Stimulated activated CD8-positive, alpha-beta memory T cell treated with anti-CD3 and anti-CD28 coated beads, Interleukin-4, amount 100 ng/mL, for 48 hours (primary cell): ENCODE measurements at places on chromosomes 12 and 14.

- DNase-seq: no peak
Measured at GRCh38 chr12:16329594-16329993, 17.9 kb upstream of the MGST1 start.

DNA sequence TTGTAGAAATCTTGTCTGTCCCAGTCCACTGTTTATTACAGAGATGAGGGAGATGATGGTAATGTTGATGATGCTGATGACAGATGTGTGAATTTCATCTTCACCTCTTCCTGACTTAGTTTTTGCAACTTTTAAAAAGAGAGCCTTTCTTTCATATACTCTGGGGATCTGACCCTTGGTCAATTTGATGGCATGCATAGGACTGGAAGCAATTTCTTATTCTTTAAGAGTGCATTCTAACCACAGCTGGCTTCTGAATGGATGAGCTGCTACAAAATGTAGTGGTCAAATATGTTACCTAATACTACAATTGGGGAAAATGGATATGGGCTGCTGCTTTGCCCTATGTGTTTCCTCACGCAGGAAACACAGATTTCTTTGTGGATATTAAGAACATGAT, 80.8 kb downstream of the MYRFL start:
- DNase-seq: no peak

- DNase-seq: no peak
Measured at GRCh38 chr14:99667821-99668220, 16.3 kb upstream of the CYP46A1 start.

DNA sequence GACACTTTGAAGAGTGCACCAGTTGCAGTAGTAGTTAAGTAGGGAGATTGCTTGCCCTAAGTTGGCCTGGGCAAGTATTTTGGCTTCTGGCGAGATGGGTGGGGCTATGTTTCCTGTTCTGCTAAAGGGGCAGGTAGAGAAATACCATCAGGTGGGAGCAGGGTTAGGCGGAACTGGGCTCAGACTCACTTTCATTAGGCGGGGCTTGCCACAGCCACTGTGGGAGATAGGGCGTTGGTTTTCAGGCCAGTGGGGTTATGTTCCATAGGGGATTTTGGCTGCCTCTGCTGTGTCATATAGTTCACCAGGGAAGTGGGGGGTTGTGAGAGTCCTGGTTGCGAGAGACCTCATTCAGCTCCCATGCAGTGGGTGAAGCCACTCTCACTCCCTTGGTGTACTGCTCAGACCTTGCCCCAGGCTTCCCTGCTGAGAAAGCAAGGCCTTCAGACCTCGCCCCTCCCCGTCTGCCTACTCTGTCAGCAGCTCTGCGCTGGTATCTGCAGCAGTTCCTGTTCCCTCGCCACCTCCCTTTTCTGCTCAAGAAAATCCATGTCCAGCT, 43.3 kb downstream of the AEBP2 start:
- DNase-seq: peak; percentile 75

DNA sequence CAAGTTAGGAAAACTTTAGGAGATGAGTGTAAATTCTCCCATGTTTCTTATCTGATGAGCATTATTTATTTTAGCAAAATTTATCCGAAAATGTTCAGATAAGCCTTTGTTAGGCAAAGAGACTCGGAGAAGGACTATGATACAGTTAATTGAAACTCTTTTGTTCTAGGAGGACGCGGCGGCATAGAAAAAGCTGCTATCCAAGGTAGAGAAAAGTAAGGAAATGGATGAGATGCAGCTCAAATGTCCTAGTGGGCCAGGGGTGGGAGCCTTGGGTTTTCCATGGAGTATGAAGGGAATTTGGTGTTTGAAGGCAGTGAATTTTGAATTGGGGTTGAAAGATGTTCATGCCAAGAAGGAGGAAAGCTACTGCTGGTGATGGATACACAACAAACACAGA, 1504.5 kb downstream of the AACS start:
- DNase-seq: no peak

- no peak for DNase-seq
Measured at GRCh38 chr14:56138928-56139327, 20.7 kb downstream of the PELI2 start.

DNA sequence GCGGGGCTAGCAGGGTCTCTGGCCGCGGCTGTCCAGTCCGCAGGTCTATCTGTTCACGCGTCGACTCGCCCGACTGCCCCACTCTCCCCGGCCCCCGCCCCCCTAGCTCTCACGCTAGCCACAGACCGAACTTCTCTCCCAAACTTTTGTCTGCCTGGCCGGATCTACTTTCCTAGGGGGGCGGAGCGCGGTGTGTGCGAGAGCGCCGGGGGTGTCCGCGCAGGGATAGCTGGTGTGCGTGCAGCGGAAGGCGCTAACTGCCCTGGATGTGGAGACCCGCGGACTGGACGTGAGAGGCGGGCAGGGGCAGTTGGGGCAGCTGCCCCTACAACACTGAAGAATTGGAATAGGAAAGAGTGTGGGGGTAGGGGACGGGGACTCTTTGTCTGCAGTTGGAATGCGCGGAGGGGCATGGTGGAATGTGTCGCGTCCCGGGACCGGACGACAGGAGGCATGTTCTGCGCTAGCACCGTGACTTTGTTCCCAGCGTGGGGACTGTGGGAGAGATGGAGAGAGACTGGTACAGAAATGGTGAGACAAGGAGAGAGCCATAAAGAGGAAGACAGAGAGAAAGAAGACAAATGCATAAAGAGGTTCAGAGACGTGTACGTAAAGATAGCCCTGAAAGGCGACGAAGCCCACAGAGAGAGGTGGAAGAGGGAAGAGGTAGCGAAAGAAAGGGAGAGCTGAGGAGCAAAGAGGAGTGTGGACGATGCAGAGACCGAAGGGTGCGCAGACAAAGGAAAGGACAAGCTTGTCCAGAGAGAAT, at the start of gene AJUBA:
AJUBA (minus strand) TSS at position 75 of the 769 bp plus-strand sequence. CDS start 285 bp downstream, outside the sequence.
- peak; percentile 83 for DNase-seq

GRCh38 chr14:95374239-95374997, 54.7 kb upstream of the CLMN start:
- DNase-seq: no peak

GRCh38 chr14:75333606-75334548, 55.2 kb downstream of the FOS start:
- peak; percentile 58 for DNase-seq

DNA sequence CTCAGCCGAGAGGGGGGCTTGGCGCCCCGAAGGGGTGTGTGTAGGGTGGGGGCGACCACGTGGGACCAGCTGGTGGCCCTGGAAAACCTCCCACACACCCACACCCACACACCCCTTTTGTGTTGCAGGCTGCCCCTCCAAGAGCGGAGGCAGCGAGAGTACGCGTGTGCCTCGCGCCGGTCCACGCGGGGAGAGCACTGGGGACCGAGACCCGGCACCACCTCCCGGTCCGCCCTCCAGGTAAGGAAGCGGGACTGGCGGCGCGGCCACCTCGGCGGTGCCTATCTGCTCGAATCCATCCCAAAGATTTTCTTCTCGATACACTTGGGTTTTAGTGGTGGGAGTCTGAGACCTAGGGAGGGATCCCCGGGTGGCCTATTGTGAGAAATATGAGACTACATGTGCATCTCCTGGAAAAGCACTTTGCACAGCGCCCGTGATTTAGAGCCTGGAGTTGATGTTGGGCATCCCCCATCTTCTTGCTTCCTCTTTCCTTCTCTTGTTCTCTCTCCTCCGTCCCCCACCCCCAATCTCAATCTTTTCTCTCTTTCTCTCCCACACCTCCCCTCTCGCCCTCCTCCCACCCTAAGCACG, 393 bp downstream of the SYT1 start:
- DNase-seq: no peak

DNA sequence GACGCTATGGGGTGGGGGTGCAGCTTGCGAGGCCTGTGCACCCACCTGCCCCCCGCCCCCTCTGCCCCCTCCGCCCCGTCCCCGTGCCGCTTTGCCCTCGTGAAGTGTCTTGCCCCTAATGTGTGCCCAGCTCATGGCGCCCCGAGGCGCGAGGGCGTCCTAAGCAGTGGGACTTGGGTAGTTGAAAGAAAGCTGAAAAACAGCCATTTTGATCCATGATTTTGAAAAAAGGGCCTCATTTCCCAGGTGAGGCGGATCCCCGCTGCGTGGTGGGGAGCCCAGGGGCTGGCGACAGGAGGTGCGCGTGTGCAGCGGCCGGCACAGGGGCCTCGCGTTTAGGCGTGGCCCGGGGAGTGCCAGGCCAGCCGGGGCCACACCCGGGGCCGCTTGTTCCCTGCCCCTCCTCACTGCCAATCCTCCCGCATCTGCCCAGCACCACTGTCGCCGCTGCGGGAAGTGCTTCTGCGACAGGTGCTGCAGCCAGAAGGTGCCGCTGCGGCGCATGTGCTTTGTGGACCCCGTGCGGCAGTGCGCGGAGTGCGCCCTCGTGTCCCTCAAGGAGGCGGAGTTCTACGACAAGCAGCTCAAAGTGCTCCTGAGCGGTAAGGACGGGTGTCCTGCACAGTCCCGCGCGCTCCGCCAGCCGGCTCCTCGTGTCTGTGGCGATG, 11.8 kb downstream of the ZFYVE21 start:
- no peak for DNase-seq

GRCh38 chr12:21296751-21297406, 37.8 kb downstream of the SLCO1A2 start:
- DNase-seq: no peak

- DNase-seq: no peak
Measured at GRCh38 chr14:75372260-75372659, 55.6 kb upstream of the JDP2 start.

GRCh38 chr14:66955159-66955558, 234.1 kb upstream of the GARIN2 start:
- DNase-seq: no peak

GRCh38 chr12:13390381-13390861, 193.9 kb downstream of the EMP1 start:
- no peak for DNase-seq

- DNase-seq: no peak
Measured at GRCh38 chr14:57495416-57495815, 1.8 kb upstream of the CCDC198 start.

DNA sequence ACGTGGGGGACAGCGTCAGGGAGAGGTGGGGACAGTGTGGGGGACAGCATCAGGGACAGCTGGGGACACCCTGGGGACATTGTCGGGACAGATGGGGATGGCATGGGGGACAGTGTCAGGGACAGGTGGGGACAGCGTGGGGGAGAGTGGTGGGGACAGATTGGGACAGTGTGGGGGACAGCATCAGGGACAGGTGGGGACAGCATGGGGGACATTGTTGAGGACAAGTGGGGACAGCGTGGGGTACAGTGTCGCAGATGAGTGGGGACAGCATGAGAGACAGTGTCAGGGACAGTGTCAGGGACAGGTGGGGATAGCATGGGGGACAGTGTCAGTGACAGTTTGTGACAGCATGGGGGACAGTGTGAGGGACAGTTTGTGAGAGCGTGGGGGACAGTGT, 240.9 kb downstream of the TMEM121 start:
- no peak for DNase-seq

DNA sequence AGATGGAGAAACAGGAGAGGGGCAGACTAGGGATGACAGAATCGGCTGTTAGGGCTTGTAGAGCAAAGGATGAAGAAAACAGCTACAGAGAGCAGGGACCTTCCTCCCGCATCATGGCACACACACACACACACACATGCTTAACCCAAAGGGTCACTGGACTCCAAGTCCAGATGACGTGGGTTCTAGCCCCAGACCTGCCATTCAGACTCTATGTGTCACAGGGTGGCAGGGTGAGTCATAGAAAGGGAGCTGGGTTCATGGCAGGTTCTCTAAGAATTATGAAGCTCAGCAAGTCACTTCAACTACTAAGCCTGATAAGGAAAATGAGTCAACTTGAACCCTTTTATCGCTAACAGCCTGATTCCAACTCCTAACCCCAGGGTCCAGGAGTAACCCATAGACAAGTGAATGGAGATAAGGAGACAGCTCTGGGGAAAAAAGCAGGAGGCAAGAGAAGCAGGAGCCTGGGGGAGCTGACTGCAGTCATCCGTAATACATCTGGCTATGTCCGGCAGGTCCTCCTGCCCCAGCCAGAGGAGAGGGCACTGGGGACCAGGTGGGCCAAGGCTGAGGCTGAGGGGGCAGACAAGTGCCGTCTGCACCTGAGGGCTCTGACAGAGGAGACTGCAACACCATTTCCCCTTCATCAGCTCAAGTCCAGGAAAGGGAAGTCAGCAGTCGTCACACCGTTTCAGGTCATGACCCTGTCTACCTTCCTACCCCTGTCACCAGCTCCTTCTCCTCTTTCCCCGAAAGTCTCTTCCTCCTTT, 3.6 kb upstream of the TNFRSF1A start:
- DNase-seq: peak; percentile 74

DNA sequence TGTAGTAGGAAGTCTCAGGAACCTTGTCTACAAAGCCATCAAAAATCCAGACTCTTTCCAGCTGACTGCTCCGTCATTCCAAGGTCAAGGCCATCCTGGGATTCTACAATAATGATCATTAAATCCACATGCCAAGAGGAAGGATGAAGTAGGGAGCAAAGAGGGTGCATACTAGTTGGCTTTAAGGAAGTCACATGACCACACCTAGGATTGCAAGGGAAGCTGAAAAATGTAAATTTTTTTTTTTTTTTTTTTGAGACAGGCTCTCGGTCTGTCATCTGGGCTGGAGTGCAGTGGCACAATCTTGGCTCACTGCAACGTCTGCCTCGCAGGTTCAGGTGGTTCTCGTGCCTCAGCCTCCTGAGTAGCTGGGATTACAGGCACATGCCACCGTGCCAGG, 7.3 kb upstream of the MRPL42 start:
- DNase-seq: no peak

- no peak for DNase-seq
Measured at GRCh38 chr12:60391051-60391450, 795.2 kb downstream of the SLC16A7 start.

- no peak for DNase-seq
Measured at GRCh38 chr14:31239741-31240140, 32.1 kb upstream of the HECTD1 start.

GRCh38 chr14:30559638-30560091, 707 bp downstream of the G2E3 start:
- DNase-seq: no peak

DNA sequence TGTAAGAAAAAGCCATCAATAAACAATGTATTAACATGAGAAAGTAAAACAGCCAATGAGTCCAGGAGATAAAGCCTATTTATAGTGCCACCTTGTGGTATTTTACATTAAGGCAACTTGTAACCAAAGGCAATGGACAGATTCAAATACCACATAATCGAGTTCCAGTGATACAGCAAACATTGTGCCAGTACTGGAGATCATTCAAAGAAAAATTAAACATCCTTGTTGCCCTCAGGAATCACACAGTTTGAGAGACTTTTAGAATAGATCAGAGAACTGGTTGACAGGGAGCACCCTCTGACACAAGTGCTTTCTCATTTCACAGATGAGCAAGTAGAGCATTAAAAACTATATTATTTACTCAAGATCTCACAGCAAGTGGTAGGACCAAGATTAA, 98.1 kb downstream of the DDHD1 start:
- DNase-seq: no peak

DNA sequence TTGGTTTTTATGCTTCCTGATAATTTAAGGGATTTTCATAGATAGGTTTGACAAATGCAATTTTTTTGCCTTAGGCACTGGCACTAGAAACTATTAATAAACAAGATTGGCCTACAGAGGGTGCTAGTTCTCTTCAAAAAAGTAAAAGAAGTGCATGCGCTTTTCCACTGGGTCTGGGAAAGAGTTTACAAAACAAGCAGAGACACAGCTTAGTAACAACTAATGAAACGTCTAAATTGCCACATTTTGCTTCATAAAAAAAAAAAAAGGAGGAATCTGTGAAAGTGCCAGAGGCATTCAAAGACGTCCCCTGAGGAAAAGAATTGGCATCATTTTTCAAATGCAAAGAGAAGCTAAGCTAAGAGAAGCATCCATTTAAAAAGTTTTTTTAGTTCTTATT, 58.3 kb upstream of the EEA1 start:
- no peak for DNase-seq

GRCh38 chr12:124756166-124756565, 107.5 kb downstream of the SCARB1 start:
- DNase-seq: no peak
